ENCODE measurements at places on chromosomes 2 and 18.
A peak's percentile ranks its signal among the peaks of the same experiment; 100 is the strongest.

GRCh38 chr2:42342061-42342794, 18.8 kb downstream of the COX7A2L start:
- DNase-seq: peak; percentile 63

- no peak for DNase-seq
Observed at GRCh38 chr2:57516698-57517340, 529.8 kb upstream of the VRK2 start.

- DNase-seq: no peak
Observed at GRCh38 chr2:108189316-108189715, 50.5 kb upstream of the SULT1C3 start.

DNA sequence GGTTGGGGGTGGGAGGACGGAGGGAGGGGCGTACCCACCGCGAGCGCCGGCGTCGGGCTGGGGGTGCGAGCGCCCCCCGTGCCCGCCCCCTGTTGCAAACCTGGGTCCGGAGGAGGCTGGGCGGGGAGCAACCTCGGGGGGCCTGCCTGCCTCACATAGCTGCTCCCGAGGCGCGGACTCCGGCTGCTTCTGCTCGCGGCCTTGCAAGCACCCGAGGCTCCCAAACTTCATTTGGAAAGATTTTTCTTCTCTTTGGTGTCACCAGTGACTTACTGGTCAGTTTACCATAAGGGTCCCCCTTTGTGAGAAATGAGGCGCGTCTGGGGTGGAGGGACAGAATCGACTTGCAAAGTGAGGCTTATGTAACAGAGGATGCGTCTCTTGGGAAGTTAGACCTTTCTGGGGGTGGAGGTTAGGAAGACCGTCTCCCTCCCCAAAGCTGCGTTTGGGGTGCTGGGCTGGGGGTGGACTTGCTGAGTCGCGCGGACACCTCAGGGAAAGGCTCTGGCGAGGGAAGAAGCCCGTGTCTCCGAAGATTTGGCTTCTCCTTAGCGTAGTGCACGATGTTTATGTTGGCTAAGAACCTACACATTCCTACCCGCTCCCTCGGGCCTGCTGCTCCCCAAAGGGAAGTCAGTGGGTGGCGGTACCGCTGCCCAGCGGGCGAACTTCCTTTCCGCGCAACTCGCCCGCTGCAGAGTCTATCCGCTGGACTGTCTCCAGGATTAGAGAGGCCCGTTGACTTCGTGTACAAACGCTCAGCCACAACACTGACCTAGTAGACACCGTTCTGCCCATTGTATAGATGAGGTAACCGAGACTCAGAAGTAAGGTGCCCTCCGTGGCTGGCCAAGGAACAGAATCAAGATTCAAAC, 559 bp downstream of the TMEM37 start:
- no peak for DNase-seq

DNA sequence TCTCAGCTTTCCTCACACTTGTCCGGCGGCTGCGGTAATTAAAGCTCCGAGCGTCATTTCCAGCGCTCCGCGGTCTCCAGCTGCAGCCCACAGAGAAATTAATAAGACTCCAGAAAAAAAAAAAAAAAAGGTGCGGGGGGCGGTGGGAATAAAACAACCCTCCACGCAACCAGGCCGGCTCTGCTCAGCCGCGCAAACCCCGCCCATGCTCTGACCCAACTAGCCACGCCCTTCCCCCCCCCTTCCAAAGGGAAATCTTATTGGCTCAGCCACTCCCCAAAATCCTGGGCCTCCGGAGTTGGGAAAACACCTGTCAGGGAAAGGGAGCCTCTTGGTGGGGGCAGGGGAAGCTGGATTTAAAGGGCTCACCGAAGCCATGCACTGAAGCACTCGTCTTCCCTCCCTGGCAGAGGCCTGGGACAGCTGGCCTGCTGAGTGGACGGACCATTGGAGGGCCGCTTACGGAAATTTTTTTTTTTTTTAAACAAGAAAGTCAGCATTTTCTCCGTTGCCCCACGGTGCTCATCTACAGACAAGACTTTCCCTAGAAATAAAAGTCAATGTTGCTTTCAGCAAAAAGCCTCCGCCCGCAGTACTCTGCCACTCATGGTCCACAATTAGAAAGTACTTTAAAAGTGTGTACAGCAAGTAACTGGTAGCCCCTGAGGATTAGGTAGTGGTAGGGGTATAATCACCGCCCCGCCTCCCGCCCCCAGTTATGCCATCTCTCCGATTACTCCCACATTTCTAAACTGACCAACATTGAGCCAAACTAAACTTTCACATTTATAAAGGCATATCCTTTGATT, 674 bp upstream of the ERBB4 start:
- DNase-seq: peak; percentile 77

GRCh38 chr18:56043641-56044061, 455.7 kb upstream of the TCF4 start:
- DNase-seq: peak; percentile 46

DNA sequence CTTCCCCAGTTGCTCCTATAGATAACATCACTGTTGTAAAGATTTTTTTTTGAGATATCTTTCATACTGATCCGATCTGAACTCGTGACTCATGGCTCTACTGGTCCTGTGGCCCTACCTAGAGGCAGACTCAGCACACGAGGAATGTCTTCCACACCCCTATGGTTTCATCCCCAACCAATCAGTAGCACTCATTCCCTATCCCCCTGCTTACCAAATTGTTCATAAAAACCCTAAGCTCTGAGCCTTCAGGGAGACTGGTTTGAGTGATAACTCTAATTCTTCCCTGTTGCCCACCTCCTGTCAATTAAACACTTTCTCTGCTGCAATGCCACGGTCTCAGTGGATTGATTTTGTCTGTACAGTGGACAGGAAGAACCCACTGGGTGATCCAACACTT, 4.2 kb upstream of the SAP130 start:
- no peak for DNase-seq

- no peak for DNase-seq
Observed at GRCh38 chr2:73942664-73943063, 16.0 kb downstream of the DGUOK start.

DNA sequence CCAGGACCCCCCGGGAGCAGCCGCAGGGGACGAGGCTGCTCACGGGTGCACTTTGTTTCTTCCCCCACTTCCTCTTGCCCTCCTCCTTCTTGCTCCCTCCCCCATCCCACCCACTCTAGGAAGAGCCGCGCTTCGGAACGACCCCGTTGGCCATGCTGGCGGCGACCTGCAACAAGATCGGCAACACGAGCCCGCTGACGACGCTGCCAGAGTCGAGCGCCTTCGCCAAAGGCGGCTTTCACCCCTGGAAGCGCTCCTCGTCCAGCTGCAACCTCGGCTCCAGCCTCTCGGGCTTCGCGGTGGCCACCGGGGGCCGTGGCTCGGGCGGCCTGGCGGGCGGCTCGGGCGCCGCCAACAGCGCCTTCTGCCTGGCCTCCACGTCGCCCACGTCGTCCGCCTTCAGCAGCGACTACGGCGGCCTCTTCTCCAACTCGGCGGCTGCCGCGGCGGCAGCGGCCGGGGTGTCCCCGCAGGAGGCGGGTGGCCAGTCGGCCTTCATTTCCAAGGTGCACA, 1.3 kb downstream of the SP9 start:
- peak; percentile 81 for DNase-seq

GRCh38 chr2:23564615-23564960, 179.6 kb downstream of the KLHL29 start:
- DNase-seq: no peak

GRCh38 chr18:63040788-63041410, 278.7 kb downstream of the BCL2 start:
- DNase-seq: no peak
